ENCODE measurements at places on chromosomes 2 and 18.

GRCh38 chr18:11305507-11305906 is 156.1 kb upstream of the PIEZO2 start:
- DNase-seq = no peak

DNA sequence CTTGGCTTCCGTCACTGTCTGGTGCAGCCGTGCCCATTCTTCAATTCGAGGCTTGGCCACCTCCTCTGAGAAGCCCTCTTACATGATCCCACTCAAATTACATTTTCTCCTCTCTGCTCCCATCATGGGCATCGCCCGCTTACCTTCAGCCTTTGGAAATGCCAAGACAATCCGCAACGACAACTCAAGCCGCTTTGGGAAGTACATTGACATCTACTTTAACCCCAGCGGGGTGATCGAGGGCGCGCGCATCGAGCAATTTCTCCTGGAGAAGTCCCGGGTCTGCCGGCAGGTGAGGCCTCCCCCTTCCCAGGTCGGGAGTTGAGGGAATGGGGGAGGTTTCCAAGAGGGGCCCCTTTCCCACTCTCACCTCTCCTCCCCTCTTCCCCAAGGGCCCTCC is 38.3 kb downstream of the MYO7B start:
- no peak for DNase-seq

DNA sequence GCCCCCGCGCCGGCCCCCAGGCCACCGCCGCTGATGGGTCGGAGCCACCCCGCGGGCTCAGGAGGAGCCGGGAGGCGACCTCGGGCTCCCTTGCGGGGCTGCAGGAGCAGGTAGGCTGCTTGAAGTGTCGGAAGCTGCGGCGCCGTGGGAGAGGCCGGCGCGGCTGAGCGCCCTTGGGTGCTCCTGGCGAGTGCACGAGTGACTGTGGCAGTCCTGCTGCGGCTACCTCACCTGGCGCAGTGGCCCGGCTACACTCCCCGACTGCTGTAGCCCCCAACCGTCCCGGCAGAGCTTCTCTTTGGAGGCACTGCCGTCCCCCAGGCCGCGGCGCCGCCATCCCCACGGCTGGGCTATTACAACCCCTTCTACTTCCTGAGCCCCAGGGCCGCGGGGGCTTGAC is 10.0 kb upstream of the LYPD6 start:
- no peak for DNase-seq

DNA sequence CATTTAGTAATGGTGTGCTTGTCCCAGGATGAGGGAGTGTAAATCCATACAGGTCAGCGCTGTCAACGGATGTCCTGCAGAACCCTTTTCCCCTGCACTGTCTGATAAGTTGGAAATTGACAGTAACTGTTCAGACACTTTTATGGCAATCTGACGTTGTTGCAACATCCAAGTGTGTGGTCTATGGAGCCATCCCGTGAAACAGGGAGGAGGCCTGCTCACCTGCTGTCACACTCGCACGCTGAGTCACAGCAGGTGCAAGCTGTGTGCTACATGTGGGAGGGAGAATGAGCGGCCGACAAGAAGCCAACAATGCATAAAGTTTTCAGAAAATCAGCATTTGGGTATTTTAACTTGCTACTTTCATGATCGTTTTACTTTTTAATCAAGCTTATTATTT is 43.7 kb upstream of the RMDN2 start:
- DNase-seq = no peak

- no peak for DNase-seq
Measured at GRCh38 chr2:80246534-80246933, 58.0 kb downstream of the LRRTM1 start.

- no peak for DNase-seq
Measured at GRCh38 chr2:168649105-168649504, 153.3 kb upstream of the NOSTRIN start.

DNA sequence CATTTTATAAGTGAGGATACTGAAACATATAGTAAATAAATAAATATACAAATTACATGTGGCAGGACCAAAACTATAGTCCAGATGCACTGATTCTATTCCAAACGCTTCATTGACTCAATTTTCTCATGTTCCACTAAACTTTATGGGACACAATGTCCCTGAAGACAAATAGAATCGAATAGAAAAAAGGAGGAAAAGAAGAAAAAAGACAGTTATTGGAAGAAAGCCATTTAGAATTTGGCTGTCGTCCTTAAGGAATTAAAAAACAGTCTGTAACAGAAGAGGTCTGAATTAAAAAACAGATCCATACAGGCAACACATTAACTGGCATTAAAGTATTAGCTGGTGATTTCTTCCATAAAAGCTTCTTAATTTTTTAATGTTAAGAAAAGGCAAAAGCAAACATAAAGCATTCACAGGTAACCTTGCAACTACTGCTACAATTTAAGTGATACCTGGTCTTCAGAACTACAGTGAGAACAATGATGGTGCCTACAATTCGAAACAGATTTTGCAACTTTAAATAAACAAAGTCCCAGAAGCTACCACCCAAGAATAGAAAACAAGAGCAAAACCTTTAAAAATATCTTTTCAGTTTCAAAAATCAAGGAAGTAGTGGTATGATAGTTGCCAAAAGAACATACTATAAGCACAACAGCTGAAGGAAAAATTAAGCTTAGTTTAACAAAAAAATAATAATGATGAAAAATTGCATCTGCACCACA is 17.4 kb upstream of the CHAC2 start:
- DNase-seq = peak; percentile 20

DNA sequence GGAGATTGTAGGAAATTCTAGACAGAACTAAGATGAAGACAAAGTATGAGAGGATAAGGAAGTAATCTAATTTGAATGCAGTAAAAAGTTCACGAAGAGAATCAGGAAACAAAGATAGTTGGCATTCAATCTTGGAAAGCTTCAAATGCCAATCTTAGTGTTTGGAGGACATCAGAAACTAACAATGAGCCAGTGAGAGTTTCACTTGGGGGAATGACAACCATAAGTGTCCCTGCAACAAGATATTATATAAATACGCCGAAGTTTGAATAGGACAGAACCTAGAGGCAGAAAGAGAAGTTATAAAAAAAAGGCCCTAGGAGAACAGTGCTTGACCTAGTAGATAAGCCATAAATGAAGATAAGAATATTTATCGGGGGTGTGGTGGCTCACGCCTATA is 11.1 kb downstream of the SNRPG start:
- no peak for DNase-seq

- DNase-seq = no peak
Measured at GRCh38 chr2:192035731-192036442, 158.8 kb downstream of the TMEFF2 start.

Data from hindlimb muscle (tissue), 1 donor.